Activated naive CD4-positive, alpha-beta T cell (primary cell): ENCODE measurements at places on chromosomes 1 and 21.

GRCh38 chr1:19151537-19151936 is 58.5 kb downstream of the UBR4 start:
- DNase-seq, result no peak

- no peak for DNase-seq
Observed at GRCh38 chr1:39981385-39981784, 26.4 kb downstream of the MFSD2A start.

DNA sequence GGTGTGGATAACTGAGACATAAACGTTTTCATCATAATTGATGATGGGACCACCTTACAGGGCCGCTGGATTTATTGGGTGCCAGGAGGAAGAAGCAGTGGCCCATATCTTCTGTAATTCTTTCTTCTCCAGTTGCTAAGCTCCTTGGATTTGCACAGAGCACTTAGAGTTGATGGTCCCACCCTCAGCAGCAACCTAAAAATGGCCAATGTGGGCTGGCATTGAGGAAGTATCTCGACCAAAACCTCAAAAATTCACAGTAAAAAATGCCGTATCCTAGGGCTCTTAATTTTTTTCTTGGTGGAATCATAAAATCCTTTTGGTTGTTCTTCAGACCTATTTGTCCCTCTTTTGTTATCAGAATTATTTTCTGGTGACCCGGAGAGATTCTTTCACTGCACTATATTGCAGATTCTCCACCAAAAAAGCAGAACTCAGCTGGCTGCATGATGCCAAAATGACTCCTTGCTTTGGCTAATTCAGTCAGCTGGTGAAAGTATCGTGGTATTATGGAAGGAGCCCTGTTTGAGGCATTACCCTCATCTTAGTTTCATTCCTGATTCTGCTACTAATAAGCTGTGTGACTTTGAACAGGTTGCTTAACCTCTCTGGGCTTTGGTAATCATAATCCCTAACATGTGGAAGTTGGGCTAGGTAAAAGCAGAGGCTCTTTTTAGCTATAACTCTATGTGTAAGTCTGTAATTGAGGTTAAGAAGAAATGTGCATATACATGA is 27.6 kb downstream of the KIRREL1 start:
- no peak for DNase-seq

DNA sequence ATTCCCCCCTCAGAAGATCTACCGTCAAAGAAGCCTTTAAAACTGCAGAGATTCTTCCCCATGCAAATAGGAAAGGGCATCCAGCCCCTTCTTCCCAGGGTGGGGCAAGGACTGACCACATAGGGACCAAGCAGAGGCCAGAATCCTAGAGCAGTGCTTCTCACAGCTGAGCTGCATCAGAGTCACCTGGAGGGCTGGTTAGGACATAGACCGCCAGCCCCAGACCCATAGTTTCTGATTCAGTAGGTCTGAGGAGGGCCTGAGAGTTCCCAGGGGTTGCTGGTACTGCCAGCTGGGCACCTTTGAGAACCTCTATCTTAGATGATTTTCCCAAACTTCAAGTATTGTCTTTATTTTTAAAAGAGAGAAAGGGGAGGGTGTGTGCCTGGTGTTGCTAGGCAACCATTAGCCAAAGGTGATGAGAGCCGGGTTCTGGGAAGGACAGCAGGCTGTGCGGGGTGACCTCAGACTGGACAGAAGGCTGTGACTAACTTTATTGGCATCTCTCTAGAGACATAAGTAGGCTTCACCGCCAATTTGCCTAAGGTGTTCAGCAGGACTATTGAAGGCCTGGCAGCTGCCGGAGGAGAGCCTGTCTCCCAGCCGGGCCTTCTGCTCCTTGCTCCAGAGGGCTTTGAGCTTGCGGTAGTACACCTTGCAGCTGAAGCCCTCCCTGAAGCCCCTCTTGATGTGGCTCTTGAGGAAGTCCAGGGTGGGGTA is 3.0 kb downstream of the SPATA46 start:
- no peak for DNase-seq

DNA sequence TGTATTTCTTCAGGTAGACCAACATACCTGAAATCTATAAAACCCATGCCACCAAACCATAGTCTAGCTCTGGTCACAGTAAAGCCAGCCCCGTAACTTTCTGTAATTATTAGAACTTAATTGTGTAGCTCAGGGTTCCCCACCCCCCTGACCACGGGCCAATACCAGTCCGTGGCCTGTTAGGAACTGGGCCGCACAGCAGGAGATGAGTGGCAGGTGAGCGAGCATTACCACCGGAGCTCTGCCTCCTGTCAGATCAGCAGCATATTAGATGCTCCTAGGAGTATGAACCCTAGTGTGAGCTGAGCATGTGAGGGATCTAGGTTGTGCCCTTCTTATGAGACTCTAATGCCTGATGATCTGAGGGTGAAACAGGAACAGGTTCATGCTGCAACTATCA is 14.6 kb downstream of the TENT5C start:
- DNase-seq, result no peak

- no peak for DNase-seq
Observed at GRCh38 chr1:114589122-114589521, 7.7 kb upstream of the BCAS2 start.

GRCh38 chr21:21915816-21916215 is 917.6 kb downstream of the NCAM2 start:
- DNase-seq, result no peak

GRCh38 chr1:220043646-220044045 is 2.7 kb downstream of the EPRS1 start:
- DNase-seq, result no peak

GRCh38 chr21:25427828-25428227 is 179.5 kb downstream of the MRPL39 start:
- DNase-seq, result no peak

- DNase-seq, result no peak
Observed at GRCh38 chr1:50620680-50621329, 197.6 kb upstream of the DMRTA2 start.

DNA sequence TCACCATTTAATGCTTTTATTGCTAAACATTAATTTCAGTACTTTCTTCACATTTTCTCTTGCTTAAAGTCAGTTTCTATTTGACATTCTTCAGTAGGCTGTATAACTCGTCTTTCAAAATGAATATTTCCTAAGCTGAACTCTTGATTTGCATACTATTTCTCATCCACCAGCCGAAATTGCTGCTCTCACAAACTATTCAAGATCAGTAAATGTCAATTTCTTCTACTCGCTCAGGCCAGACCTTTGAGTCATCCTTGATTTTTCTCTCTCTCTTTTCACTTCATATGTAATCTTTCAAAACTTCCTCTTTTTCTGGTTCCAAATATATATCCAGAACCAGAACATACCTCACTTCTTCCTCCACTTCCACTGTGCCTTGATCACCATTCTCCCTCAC is 990.0 kb downstream of the KCNT2 start:
- no peak for DNase-seq

DNA sequence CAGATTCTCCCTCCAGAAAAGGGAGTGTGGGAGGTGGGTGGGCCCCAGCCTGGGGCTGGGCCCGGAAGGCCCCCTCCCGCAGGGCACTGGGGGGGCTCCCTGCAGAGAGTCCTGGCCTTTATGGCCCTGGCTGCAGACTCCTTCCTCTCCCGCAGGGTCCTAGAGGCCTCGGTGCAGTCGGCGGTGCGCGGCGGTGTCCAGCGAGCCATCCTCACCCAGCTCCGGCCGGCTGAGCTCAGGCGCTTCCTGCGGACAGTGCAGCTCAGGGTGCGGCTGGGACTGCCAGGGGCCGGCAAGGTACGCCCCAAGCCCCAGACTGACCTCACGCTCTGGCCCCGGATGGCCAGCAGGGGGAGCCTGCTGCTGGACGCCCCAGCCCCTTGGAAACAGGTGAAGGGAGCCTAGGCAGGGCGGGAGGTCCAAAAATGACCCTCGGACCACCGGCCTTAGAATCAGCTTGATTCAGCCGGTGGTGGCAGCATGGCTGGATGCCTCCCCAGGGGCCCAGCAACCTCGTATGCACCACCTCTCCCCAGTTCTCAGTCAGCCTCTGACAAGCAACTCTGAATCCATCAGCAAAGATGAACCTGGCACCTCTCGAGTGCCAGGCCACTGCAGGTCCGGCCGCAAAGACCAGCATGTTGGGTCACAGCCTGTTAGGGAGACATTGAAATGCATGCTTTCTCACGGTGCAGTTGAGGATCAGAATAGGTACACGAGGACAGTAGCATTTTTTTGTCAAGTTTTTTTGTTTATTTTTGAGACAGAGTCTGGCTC is 20.6 kb downstream of the MTHFR start:
- no peak for DNase-seq

- DNase-seq, result no peak
Observed at GRCh38 chr1:20370698-20371097, 80.0 kb downstream of the VWA5B1 start.

DNA sequence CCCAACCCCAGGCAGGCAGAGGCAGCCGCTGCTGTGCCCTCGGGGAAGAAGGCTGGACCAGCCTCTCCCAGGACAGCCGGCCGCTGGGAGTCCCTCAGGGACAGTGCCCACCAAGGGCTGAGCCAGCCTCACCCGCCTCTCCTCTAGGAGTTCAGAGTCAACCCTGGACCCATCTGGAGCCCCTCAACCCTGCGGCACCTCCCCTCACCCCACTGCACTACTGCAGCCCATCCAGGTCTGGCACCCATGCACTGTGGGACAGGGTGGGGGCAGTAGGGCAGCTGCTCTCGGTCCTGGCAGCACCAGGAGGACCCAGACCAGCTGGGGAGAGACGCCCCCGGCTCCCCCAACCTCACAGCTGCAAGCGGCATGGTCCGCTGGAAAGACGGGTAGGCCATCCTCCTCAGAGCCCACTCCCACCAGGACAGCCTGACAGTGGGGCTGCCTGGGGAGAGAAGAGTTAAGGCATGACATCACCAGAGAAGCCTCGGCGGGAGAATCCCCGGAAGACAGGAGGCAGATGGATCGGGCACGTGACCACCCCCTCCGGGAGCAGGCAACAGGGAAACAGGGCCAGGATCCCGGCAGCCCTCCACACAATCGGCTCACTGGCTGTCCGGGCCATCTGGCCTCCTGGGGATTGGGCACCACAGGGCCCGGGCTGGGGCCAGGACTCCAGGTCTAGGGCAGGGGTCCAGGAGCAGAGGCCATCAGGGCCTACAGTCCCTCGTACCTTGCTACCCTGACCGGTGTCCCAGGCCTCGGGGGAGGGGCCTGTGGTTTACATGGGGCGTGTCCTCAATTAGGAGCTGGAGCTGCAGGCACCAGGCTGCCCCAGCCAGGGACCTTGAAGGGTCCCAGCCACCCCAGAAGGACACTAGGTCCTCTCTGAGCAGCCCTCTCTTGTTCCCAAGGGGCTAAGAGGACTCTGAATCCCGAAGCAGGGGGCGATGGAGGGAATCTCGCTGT is 3.1 kb downstream of the ACAP3 start:
- no peak for DNase-seq

DNA sequence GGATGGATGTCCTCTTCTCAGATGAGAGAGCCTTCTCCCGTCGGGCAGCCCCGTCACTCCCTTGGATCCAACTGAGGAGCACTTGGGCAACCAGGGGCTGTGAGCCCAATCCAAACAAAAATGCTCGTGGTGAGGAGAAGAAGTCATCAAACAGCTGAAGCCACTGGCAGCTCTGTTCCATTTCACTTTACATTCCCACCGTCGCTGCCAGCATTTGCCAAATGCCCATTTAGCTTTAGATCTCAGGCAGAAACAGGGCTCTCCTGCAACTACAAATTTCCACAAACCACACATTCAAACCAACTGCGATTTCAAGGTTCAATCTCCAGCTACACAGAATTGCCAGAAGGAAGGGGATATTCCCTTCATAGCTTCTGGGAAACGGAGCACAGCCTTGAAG is 634.6 kb downstream of the SMYD3 start:
- DNase-seq, result no peak

DNA sequence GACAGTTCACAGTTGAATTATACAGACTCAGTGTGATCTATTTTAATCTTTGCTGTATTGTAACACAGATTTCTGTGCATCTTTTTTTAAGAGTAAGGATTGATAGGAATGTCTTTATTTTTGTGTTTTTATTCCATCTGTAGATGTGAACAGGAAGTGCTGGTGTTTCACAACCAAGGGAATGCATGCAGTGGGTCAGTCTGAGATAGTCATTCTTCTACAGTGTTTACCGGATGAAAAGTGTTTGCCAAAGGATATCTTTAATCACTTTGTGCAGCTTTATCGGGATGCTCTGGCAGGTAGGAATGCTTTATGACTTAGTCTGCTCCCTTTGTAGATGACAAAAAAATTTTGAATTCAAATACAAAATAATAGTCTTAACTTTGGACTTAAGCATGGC is 84.5 kb downstream of the CC2D1B start:
- no peak for DNase-seq

DNA sequence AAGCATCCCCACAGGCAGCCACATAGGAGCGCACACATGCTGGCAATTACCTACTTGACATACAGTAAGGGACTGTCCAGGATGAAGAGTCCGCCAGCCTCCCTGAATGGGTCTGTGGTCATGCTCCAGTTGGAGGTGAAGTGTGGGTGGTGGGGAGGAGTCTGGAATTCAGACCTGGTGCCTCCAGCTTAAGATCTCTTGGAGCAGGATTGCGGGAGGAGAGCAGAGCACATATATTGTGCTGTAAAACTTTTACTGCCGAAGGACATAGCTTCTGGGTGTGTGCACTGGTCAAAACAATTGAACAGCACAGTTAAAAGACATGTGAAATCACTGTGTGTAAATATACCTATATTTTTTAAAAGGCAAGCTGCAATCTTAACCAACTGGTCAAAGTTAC is 17.9 kb downstream of the STK40 start:
- no peak for DNase-seq

DNA sequence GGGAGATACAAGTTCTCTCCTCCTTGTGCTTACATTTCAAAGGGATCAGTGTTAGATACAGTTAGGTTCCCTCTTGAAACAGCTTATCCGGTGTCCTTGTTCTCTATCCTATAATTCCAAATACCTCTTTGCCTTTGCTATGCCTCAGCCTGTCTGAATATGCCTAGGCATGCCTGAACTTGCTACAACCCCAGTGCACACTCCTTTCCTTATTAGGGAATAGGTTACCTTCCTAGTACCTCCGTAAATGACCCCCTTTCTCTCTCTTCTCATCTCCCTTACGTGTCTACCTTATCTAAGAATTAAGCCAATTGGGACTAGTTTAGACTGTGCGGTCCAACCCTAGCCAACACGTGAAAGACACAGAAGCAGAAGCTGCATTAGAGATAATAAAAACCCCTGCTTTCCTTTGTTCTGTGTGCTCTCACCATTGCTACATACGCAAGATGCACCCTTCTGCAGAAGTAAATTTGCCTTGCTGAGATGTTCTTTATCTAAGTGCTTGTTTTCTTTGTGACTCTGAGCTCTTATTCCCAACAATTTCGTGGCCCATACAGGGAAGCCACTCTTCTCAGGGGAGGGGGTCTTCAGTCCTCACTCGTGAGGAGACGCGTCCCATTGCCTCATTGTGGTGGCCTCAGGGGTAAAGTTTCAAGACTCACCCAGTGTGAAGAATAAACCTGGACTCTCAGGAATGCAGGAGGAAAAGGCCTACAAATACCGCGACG is 802.1 kb downstream of the PLA2G4A start:
- no peak for DNase-seq

- DNase-seq, result no peak
Observed at GRCh38 chr1:68819190-68819829, 322.4 kb upstream of the DEPDC1 start.

- no peak for DNase-seq
Observed at GRCh38 chr1:43763497-43763973, 56.2 kb downstream of the ST3GAL3 start.
